ENCODE measurements at places on chromosomes 3 and 15. TPM values are rescaled to one million over a fixed set of nuclear protein-coding genes. Genes with fewer than 3 reads are reported as not detected.

DNA sequence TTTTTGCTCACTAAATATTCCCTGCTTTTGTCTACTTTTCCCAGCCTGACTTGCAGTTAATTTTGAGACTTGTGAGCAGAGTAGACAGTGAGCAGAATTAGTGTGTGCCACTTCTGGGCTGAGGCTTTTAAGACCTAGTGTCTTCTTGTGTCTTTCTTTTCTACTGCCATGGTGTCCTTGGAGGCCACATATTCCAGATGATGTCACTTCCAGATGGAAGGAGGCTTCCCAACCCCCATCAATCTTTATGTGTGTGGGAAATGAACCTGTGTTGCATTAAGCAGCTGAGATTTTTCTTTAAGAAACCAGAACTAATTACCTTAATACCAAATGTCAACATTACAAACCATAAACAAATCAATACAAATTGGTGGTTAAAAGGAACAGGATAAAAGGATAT is 774.7 kb upstream of the ROBO1 start:
- DNase-seq, result no peak

DNA sequence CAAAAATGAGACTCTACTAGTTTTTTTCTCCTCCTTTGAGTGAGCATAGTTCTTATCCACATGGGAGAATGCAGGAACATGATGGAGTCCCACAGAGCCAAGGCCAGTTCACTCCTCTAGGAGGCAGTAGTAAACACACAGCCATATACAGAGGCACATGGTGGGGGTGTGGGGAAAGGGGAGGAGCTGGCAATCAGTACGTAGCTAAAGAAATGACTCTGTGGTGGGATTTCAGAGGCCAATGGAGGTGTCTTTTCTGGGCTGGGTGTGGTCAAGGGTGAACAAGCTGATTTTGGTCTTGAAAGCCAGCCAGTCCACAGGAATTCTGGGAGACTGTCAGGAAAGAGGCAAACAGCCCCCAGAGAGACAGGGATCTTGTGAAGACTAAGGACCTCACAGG is 6.6 kb upstream of the RAB11A start:
- peak; percentile 36 for DNase-seq

DNA sequence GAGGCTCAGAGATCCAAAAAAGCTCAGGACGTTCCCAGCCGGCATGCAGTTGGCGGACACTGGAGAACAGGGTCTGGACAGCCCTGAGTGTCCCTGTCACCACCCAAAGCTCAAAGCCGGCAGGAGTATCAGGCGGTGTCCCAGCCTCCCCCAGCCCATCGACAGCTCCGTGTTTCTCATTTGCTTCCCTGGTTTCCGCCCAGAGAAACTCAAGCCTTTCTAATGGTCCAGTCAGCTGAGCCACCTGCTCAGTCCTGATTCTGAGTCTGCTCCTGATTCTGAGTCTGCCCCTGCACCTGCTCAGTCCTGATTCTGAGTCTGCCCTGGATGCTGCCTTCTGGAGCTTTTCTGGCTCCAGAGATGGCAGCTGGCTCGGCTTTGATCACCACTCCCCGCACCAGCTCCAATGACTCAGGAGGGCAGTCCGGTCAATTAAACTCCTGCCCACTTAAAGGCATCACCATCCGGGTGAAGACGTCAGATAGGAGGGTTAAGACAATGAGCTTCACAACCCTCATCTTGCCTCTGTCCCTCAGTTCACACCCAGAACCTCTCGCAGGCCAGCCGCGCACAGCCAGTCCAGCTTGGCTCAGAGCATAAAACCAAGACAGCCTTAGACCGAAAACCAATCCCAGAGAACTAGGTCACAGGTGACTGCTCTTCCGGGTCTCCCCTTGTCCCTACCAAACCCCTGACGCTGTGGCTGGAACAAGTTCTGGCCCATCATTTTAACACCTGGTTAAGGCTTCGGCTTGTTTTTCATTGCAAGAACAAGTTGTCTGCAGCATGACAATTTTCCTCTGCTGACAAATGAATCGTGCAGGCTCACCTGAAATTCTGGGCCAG is 6.8 kb downstream of the PCSK6 start:
- no peak for DNase-seq

PSTPIP1 gene
- 14.1 TPM for total RNA-seq

All from left cardiac atrium (tissue), 4 donors.